ENCODE measurements at places on chromosomes 2 and 18. TPM values are rescaled to one million over a fixed set of nuclear protein-coding genes. Genes with fewer than 3 reads are reported as not detected.

Gene WDPCP
- 0.81 TPM for polyA plus RNA-seq

Gene B3GNT7
- polyA plus RNA-seq: 1.9 TPM

Gene EVX2
- not detected for polyA plus RNA-seq

Gene UGT1A5
- polyA plus RNA-seq: 0.01 TPM

Gene CNDP1
- not detected for polyA plus RNA-seq
